Kidney epithelial cell (primary cell): ENCODE measurements at places on chromosomes 1 and 21. TPM values are rescaled to one million over a fixed set of nuclear protein-coding genes. Genes with fewer than 3 reads are reported as not detected.

The ERICH3 gene
- total RNA-seq, result not detected in 2 replicates

The TESK2 gene
- 2.1 and 2.5 TPM in 2 replicates for total RNA-seq

The KCNJ9 gene
- total RNA-seq, result not detected in 2 replicates

The LINGO4 gene
- total RNA-seq, result not detected in 2 replicates

The FNDC5 gene
- total RNA-seq, result 0.08 TPM in 1 of 2 replicates, not detected in the other

The CFHR5 gene
- not detected in 2 replicates for total RNA-seq

The CNR2 gene
- total RNA-seq, result not detected in 2 replicates

The ADGRB2 gene
- 1.5 and 2.6 TPM in 2 replicates for total RNA-seq

The SLC2A5 gene
- 0.07 TPM in 1 of 2 replicates, not detected in the other for total RNA-seq

The S100A8 gene
- total RNA-seq, result not detected in 2 replicates

The PLD5 gene
- total RNA-seq, result 0.89 and 1.9 TPM in 2 replicates

The SH3BGR gene
- total RNA-seq, result 6.3 and 6.9 TPM in 2 replicates

The SPATA46 gene
- total RNA-seq, result not detected in 2 replicates

The EDARADD gene
- total RNA-seq, result 4.2 and 4.7 TPM in 2 replicates

The HCN3 gene
- 2.8 and 3.8 TPM in 2 replicates for total RNA-seq

The ACTN2 gene
- total RNA-seq, result 0.17 and 0.48 TPM in 2 replicates

The GPATCH3 gene
- total RNA-seq, result 12.1 and 16.2 TPM in 2 replicates

The AMPD1 gene
- total RNA-seq, result 0.07 TPM in 1 of 2 replicates, not detected in the other

The BGLAP gene
- total RNA-seq, result not detected in 2 replicates

The KRTAP19-6 gene
- not detected in 2 replicates for total RNA-seq

The RXFP4 gene
- total RNA-seq, result not detected in 2 replicates

The FCRL5 gene
- not detected in 2 replicates for total RNA-seq

The INTS11 gene
- 94.2 and 123 TPM in 2 replicates for total RNA-seq

The TDRD5 gene
- total RNA-seq, result 0.34 and 0.54 TPM in 2 replicates

The KRTAP7-1 gene
- not detected in 2 replicates for total RNA-seq

The CRNN gene
- not detected in 2 replicates for total RNA-seq

The KRTAP13-2 gene
- total RNA-seq, result not detected in 2 replicates

The PPFIA4 gene
- 0.13 and 0.62 TPM in 2 replicates for total RNA-seq

The DISP3 gene
- 0.17 and 0.68 TPM in 2 replicates for total RNA-seq

The FMO1 gene
- not detected in 2 replicates for total RNA-seq

The OR2G3 gene
- total RNA-seq, result not detected in 2 replicates

The S100A1 gene
- 1.3 and 2.0 TPM in 2 replicates for total RNA-seq

The IL22RA1 gene
- 0.07 and 0.21 TPM in 2 replicates for total RNA-seq

The NBPF11 gene
- total RNA-seq, result 9.5 and 12.3 TPM in 2 replicates

The LRRC39 gene
- total RNA-seq, result 0.08 and 0.41 TPM in 2 replicates

The ANKRD35 gene
- 0.07 TPM in 1 of 2 replicates, not detected in the other for total RNA-seq

The CAMTA1 gene
- 74.6 and 76.5 TPM in 2 replicates for total RNA-seq

The TMPRSS15 gene
- not detected in 2 replicates for total RNA-seq

The UBE2U gene
- not detected in 2 replicates for total RNA-seq

The GPR25 gene
- not detected in 2 replicates for total RNA-seq

The CRYZ gene
- total RNA-seq, result 38.0 and 38.4 TPM in 2 replicates

The C1orf21 gene
- total RNA-seq, result 2.6 and 4.7 TPM in 2 replicates

The CNKSR1 gene
- total RNA-seq, result 15.2 and 16.8 TPM in 2 replicates

The LRRIQ3 gene
- 0.82 and 1.9 TPM in 2 replicates for total RNA-seq

The CAMK2N1 gene
- total RNA-seq, result 39.8 and 42.6 TPM in 2 replicates

The PDPN gene
- total RNA-seq, result 12.2 and 19.2 TPM in 2 replicates
